ENCODE measurements at places on chromosomes 2 and 18. TPM values are rescaled to one million over a fixed set of nuclear protein-coding genes. Genes with fewer than 3 reads are reported as not detected.

The COBLL1 gene
- total RNA-seq: 0.91 TPM

- no peaks in the 10 kb centered on the region for H3K27me3 ChIP-seq
- H3K4me3 ChIP-seq: no peak overlapping the region
These were observed 31.0 kb downstream of the EIF2AK3 start for GRCh38 chr2:88596141-88596830.

GRCh38 chr18:13558124-13558523 lies 168.2 kb downstream of the FAM210A start:
- H3K27ac ChIP-seq: no peak overlapping the region
- H3K27me3 ChIP-seq: peaks cover under 1% of the 10 kb centered on the region
- H3K36me3 ChIP-seq: no peaks in the 10 kb centered on the region
- peaks cover under 1% of the 10 kb centered on the region for H3K4me1 ChIP-seq

GRCh38 chr2:58508006-58508405 lies 266.9 kb upstream of the FANCL start:
- no peak for DNase-seq
- H3K36me3 ChIP-seq: no peaks in the 10 kb centered on the region
- no peaks in the 10 kb centered on the region for H3K4me1 ChIP-seq
- no peak overlapping the region for H3K27ac ChIP-seq

GRCh38 chr2:185375731-185376130 lies 362.9 kb upstream of the FSIP2 start:
- no peaks in the 10 kb centered on the region for H3K36me3 ChIP-seq
- no peak for DNase-seq
- H3K4me3 ChIP-seq: no peak overlapping the region
- no peaks in the 10 kb centered on the region for H3K4me1 ChIP-seq
- H3K27me3 ChIP-seq: no peaks in the 10 kb centered on the region

The LCT gene
- not detected for total RNA-seq

The PTPRN gene
- total RNA-seq: 104 TPM

Measured in glutamatergic neuron (in vitro differentiated cells).